Endothelial cell (in vitro differentiated cells): ENCODE measurements at places on chromosomes 1 and 21.

DNA sequence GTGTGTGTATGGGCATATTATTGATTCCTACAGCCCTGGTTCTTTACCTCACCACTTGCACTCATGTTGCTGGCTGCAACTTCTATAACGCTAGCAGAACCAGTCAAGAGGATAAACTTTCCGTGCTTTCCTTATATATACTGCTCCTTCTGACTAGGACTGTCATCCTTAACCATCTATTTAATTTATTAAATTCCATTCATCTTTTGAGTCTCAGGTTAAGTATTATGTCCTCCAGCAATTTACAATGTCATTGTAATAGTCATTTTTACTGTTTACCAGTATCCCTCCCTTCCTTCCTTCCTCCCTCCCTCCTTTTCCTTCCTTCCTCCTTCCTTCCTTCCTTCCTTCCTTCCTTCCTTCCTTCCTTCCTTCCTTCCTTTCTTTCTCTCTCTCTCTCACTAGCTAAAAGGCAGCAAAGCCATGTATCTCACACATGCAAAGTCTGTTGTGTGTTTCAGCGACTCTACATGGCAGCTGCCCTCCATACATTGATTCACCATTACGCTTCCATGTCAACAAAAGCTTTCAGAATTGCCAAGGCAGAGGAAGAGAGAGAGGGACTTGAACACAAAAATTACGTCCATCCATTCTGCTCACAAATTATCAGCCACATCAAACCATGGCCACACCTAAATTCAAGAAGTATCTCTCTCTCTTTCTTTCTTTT lies 73.8 kb downstream of the ZNF326 start:
- DNase-seq, result no peak
- no peak overlapping the region for H3K27ac ChIP-seq
- H3K4me3 ChIP-seq, result no peak overlapping the region
- H3K27me3 ChIP-seq, result no peaks in the 10 kb centered on the region

DNA sequence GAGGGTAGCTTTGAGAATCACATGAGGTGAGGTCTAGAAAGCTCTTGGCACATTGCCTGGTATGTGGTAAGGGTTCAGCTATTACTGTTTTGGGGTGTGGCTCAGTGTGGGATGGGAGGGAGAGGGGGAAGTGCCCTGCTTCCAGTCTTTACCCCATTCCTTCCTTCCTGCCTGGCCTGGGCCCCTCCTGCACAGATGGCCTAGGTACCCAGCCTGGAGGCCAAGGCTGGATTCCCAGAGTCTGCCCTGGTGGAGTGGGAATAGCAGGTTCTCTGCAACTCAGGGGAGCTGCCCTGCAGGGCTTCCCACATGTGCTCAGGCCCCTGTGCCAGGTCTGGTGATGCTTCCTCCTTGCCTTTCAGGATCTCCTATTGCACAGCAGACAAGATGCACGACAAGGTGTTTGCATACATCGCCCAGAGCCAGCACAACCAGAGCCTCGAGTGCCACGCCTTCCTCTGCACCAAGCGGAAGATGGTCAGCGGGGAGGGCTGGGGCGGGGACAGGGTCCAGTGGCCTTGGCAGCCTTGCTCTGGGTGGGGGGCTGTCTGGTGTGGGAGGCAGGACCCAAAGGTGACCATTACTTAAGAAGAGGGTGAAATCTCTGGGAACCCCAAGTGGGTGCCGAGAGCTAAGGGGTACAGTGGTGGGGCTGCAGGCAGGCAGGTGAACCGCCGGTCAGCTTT lies 13.5 kb downstream of the LDLRAP1 start:
- H3K27ac ChIP-seq, result no peak overlapping the region
- peaks cover 54% of the 10 kb centered on the region for H3K4me1 ChIP-seq
- no peak for DNase-seq
- no peaks in the 10 kb centered on the region for H3K36me3 ChIP-seq

- DNase-seq, result peak; percentile 79
- H3K4me3 ChIP-seq, result no peak overlapping the region
- H3K27ac ChIP-seq, result no peak overlapping the region
- H3K4me1 ChIP-seq, result peaks cover 41% of the 10 kb centered on the region
- peaks cover 33% of the 10 kb centered on the region for H3K27me3 ChIP-seq
- peaks cover 31% of the 10 kb centered on the region for H3K36me3 ChIP-seq
Measured at GRCh38 chr1:154972517-154973343, 1.8 kb upstream of the CKS1B start.

DNA sequence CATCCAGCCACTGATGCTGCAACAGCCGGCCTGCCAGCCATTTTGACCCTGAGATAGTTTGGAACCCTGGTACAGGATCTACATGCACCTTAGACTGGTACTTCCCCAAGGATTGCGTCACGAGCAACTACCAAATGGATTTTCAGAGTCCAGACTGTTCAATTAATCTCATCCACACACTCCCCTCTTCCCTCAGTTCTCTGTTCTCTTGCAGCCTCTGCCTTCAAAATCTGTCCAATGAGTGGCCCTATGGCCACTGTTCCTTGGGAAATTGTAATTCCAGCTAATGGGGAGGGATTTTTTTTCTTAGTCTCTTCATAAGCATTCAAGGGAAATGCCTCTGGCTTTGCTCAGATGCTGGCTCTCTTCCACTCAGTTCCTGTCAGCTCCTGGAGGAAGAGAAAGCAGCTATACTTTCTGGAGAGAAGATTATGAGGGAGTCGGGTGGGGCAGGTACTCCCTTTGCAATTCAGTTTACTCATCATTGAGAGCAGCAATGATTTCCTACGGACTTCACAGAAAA lies 19.8 kb upstream of the UAP1 start:
- no peaks in the 10 kb centered on the region for H3K4me1 ChIP-seq
- no peak overlapping the region for H3K27ac ChIP-seq
- DNase-seq, result no peak
- no peaks in the 10 kb centered on the region for H3K27me3 ChIP-seq
- H3K4me3 ChIP-seq, result no peak overlapping the region

- peaks cover 5% of the 10 kb centered on the region for H3K4me1 ChIP-seq
- peak; percentile 19 for DNase-seq
- no peak overlapping the region for H3K4me3 ChIP-seq
- no peaks in the 10 kb centered on the region for H3K27me3 ChIP-seq
- H3K27ac ChIP-seq, result peak overlapping the region; percentile 18
- H3K36me3 ChIP-seq, result peaks cover 10% of the 10 kb centered on the region
Measured at GRCh38 chr1:32447469-32448185, 17.2 kb upstream of the ZBTB8B start.

DNA sequence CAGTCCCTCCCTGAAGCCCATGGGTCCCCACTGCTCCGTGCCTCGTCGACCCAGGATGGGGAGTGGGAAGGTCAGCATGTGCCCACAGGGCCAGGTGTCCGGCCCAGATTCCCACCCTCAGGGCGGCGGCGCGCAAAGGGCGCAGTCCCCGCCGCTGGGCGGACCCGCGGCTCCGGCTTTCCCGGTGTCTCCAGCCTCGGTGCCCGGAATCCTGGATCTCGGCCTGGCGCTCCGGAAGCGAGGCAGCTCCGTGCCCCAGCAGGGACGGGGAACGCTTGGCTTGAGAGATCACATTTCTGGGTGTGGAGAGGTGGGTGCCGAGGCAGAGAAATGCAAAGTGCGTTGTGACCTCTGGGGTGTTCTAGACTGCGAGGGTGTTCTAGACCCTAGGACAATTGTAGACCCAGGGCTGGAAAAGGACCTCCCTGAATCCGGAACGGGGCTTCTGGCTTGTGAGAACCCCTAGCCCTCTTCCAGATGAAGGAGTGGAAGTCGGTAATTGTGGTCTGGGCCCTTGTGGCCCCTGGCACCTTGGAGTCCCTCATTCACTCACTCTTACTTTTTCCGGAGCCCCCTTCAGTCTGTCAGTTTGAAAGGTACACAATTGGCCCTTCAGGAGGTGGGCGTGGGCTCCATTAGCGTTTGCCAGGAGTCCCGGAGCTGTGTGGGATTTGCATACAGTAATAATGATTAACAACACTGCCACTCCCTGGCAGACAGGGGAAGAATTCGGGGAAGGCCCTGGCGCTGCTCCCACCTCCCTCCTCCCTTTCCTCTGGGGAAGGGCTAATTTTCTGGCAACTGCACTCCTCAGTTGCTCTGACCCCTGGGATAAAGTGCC lies 1.6 kb upstream of the KCND3 start:
- no peak overlapping the region for H3K4me3 ChIP-seq
- H3K27ac ChIP-seq, result peak overlapping the region; percentile 13
- H3K27me3 ChIP-seq, result peaks cover 22% of the 10 kb centered on the region
- DNase-seq, result peak; percentile 37
- peaks cover 14% of the 10 kb centered on the region for H3K4me1 ChIP-seq
- no peaks in the 10 kb centered on the region for H3K36me3 ChIP-seq

DNA sequence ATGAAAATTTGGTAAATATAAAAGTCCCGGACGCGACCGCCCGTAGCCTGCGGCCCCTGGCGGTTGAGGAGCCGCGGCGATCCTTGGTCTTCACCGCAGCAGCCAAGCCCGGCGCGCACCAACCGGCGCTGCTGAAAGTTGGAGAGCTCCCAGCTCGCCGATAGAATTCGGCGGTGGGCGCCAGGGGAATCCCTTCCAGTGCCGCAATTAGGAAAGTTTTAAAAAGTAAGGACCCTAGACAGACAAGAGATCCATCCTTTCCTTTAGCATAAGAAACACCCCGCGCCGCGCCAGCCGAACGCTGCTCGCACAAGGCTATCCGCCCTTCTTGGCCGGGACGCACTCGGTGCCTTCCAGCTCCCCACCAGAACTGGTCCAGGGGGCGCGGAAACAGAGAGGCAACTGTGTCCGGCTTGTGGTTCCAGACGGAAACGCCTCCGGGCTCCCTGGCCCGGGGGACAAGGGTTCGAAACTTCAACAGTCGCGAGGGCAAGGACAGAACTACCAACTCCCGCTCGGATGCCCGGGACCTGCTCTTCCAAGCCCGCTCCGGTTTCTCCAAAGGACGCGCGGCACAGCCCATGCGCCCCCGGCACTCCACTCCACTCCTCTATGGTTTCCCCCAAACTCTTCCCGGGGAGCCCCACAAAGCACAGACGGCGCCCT lies 1.7 kb downstream of the FAM78B start:
- no peak overlapping the region for H3K27ac ChIP-seq
- H3K4me1 ChIP-seq, result peaks cover 8% of the 10 kb centered on the region
- peak overlapping the region; percentile 86 for H3K4me3 ChIP-seq
- DNase-seq, result peak; percentile 80

GRCh38 chr1:99004254-99004860 lies 304 bp downstream of the PLPPR5 start:
- peaks cover 4% of the 10 kb centered on the region for H3K27me3 ChIP-seq
- H3K27ac ChIP-seq, result no peak overlapping the region
- peak overlapping the region; percentile 80 for H3K4me3 ChIP-seq
- H3K36me3 ChIP-seq, result no peaks in the 10 kb centered on the region
- H3K4me1 ChIP-seq, result peaks cover 3% of the 10 kb centered on the region

- H3K36me3 ChIP-seq, result no peaks in the 10 kb centered on the region
- no peak overlapping the region for H3K27ac ChIP-seq
- no peak for DNase-seq
- no peaks in the 10 kb centered on the region for H3K4me1 ChIP-seq
Measured at GRCh38 chr1:192038567-192038966, 119.7 kb upstream of the RGS18 start.

DNA sequence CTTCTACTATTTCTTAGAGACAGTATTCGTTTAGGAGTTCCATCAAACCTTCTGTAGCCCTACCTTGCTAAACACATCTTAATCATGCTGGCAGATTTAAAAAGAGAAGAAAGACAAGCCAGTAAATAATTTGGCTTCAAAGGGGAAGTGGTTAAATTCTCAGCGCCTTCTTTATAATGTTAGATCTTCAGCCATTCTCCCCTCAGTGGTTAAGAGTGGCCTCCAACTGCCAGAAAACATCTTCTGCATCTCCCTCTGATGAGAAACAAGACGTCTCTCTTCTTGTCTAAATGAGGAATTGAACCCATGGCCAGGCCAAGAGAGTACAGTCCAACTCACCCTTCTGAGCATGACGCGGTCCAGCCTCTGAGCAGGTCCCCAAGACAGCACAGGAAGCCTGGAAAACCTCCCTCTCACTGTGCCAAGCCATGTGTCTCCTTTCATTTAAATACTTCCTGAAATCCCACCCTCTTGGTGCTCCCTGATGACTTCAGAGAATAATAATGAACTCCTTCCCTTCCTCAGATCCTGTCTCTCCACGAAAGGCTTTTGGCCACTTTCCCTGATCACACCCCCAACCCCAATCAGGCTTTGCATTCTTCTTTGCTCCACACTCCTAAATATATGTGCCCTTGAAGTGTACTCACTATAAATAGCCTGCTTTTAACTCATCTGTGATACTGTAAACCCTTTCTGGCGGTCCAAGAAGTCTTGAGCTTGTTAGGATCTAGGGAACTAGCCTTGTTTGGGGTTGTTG lies 16.4 kb upstream of the LRRC52 start:
- H3K27me3 ChIP-seq, result peaks cover 2% of the 10 kb centered on the region
- no peak overlapping the region for H3K27ac ChIP-seq
- peaks cover 7% of the 10 kb centered on the region for H3K4me1 ChIP-seq
- H3K36me3 ChIP-seq, result no peaks in the 10 kb centered on the region

GRCh38 chr1:56563568-56563967 lies 15.8 kb downstream of the PLPP3 start:
- no peak overlapping the region for H3K4me3 ChIP-seq
- no peak for DNase-seq
- H3K36me3 ChIP-seq, result no peaks in the 10 kb centered on the region
- no peaks in the 10 kb centered on the region for H3K27me3 ChIP-seq
- H3K4me1 ChIP-seq, result peaks cover 35% of the 10 kb centered on the region
- no peak overlapping the region for H3K27ac ChIP-seq

DNA sequence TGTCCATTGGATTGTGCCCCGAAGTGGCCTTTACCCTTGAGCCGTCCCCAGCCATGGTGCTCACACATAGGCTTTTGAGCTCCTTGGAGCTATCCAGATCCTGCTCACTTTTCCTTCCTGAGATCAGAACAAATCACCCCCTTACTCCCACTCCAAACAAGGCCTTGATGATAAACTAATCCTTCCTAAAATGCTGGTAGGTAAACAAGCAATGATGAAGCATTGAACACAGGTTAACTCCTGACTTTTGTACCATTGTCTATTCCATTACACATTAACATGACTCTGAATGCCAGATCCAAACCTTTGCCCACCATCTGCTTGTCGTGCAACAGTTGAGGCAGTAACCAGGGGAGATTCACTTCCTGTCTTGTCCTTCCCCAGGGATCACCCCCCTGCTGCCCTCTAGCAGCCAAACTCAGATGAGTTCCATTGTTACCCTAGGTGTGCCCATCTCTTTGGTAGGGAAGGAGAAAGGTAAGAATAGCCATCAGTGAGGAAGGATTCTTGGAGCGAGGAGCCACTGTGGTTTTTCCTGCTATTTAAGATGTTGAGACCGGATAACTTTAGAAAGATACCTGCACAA lies 79.5 kb upstream of the DNAJC6 start:
- no peaks in the 10 kb centered on the region for H3K4me1 ChIP-seq
- H3K36me3 ChIP-seq, result no peaks in the 10 kb centered on the region
- H3K4me3 ChIP-seq, result no peak overlapping the region
- no peak for DNase-seq
- no peaks in the 10 kb centered on the region for H3K27me3 ChIP-seq

- H3K36me3 ChIP-seq, result peaks cover 9% of the 10 kb centered on the region
- H3K27ac ChIP-seq, result peak overlapping the region; percentile 3
- peak overlapping the region; percentile 91 for H3K4me3 ChIP-seq
- DNase-seq, result peak; percentile 9
- H3K4me1 ChIP-seq, result peaks cover 35% of the 10 kb centered on the region
Measured at GRCh38 chr21:36699546-36700294, 805 bp downstream of the SIM2 start.
